Glutamatergic neuron (in vitro differentiated cells): ENCODE measurements at places on chromosomes 2 and 18.

- no peak for DNase-seq
These were observed 127.5 kb downstream of the RDH14 start for GRCh38 chr2:18432999-18433398.

- no peak for DNase-seq
These were observed 4.2 kb upstream of the IL1R1 start for GRCh38 chr2:102138331-102138730.

DNA sequence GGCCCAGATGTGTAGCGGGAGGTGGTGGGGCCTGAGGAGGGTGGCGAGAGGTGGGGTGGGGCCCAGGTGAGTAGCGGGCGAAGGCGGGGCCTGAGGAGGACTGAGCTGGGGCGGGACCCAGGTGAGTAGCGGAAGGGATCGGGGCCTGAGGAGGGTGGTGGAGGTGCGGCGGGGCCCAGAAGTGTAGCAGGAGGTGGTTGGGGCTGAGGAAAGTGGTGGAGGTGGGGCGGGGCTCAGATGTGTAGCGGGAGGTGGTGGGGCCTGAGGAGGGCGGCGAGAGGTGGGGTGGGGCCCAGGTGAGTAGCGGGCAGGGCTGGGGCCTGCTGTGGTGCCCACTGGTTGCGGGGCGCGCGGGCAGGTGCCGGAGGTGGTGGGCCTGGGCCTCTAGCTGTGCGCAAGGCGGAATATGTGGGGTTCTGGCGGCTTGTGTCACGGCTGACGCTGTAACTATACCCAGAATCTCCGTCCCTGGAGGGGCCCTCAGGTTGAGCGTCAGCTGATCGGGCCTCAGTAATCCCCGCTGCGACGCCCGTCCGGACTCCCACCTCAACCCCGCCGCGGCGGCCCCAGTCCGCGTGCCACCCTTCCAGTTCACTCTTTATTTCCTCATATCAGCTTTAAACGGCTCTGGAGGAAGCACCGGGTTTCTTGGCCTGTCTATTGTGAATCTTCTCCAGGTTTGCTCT, 866 bp upstream of the SF3B6 start:
- DNase-seq, result peak; percentile 24

- no peak for DNase-seq
These were observed 634.0 kb upstream of the FSHR start for GRCh38 chr2:49788300-49788699.

DNA sequence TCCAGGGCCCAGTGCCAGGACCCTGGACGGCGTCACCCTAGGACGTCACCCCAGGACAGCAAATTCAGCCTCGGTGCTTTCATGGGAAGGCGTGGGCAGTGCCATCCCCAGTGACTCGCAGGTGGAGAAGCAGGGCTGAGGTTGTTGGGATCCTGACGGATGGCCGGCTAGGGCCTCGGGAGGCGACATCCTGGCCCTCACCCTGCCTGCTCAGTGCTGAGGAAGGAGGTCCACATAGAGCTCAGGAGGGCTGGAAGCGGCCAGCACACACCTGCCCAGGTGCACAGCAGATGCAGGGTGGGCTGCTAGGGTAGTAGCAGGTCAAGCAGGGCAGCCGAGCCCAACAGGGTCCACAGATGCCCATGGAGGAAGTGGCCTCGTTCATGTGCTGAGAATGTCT, 482.0 kb upstream of the SALL3 start:
- no peak for DNase-seq

DNA sequence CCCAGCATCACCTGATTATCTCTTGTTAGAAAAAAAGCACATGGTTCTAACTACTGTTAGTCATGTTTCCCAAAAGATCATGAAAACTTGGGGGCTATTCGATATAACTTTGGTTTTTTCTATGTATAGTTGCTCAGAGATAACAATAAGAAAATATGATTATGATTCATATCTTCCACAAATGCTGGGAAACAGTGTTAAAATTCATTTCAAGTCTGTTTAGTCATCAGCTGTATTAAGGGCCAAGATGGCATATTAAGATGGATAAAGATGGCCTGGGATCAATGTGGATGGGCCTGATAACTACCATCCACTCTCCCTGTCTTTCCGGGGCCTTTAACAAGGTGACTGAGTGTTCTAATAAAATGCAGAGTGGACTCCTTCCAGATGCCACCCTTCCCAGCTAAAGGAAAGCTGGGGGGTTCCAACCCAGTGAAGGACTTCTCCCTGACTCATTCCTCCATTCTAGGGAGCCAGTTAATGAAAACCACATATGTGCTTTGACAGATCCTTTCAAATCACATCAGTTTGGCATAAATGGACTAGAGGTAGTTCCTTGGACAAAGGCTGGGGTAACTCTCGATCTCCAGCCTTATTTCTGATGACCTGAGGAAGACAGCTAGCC, 221.6 kb downstream of the VAPA start:
- no peak for DNase-seq

DNA sequence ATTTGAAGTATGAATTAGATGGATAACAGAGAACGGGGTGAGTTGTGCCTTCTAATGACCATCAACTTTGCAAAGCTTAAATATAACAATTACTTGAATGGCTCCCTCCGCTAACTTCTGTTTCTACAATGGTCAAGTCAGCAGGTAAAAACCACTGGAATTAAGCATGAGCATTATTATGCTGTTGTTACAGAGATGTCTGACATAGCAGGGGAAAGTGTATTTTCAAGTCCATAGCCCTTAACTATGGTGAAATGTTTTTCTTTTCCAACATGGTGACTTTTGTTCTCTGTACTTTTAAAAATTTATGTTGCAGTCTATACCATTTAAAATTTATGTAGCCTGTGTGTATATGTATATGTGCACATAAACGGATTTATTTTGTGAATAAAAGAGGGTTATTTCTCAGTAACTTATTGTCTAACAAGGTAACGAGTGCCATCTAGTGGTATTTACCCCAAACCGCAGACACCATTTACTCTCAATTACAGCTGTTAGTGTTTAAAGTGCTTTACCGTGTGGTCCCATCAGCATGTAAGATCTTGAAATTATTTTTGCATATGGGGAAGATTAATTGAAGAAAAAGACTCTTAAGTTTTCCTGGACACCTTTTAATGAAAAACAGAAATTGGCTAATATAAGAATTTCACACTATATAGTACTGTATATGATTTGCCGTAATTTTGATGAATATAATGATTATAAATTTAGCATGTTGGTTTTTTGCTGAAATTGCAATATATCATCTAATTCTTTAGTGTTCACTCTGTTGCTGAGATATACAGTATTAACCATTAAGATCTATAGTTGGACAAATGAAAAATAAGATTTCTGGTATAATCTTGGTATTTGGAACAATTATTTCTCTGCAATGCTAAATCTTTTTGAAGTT, 78.2 kb downstream of the UBE2E3 start:
- peak; percentile 22 for DNase-seq
